ENCODE measurements at places on chromosomes 6 and 20. TPM values are rescaled to one million over a fixed set of nuclear protein-coding genes. Genes with fewer than 3 reads are reported as not detected.

The IL20RA gene
- total RNA-seq = not detected

The CNPY3 gene
- total RNA-seq = 33.8 TPM

The RAMACL gene
- 0.19 TPM for total RNA-seq

The OR12D3 gene
- total RNA-seq = not detected

The CLDN20 gene
- not detected for total RNA-seq

The IMPG1 gene
- not detected for total RNA-seq

The AIF1 gene
- not detected for total RNA-seq

The CGA gene
- total RNA-seq = not detected

The ZNF831 gene
- total RNA-seq = not detected

The ASIP gene
- not detected for total RNA-seq

The TFAP2A gene
- total RNA-seq = 5.2 TPM

The TFEB gene
- total RNA-seq = 9.6 TPM

The GGTLC1 gene
- not detected for total RNA-seq

The GPX5 gene
- total RNA-seq = not detected

The MARCKS gene
- total RNA-seq = 150 TPM

The ZMYND8 gene
- 19.6 TPM for total RNA-seq

The NNAT gene
- not detected for total RNA-seq

The RPS6KA2 gene
- 29.0 TPM for total RNA-seq

The CCN6 gene
- not detected for total RNA-seq

The CTNNBL1 gene
- 35.0 TPM for total RNA-seq

The TNF gene
- not detected for total RNA-seq

The FHL5 gene
- not detected for total RNA-seq

The RAD21L1 gene
- 0.07 TPM for total RNA-seq

The VSX1 gene
- not detected for total RNA-seq

The DAAM2 gene
- 0.10 TPM for total RNA-seq

The PLCB1 gene
- 0.43 TPM for total RNA-seq

The RSPO3 gene
- total RNA-seq = not detected

The SOX4 gene
- 8.8 TPM for total RNA-seq

The TBXT gene
- not detected for total RNA-seq
